ENCODE measurements at places on chromosomes 12 and 14. TPM values are rescaled to one million over a fixed set of nuclear protein-coding genes. Genes with fewer than 3 reads are reported as not detected.

GRCh38 chr12:41473441-41473840 is 285.3 kb downstream of the PDZRN4 start:
- no peak for DNase-seq

The DBX2 gene
- not detected for polyA plus RNA-seq

The KLHL33 gene
- polyA plus RNA-seq = 0.12 TPM

The PLXNC1 gene
- 3.4 TPM for polyA plus RNA-seq

The SGPP1 gene
- 10.5 TPM for polyA plus RNA-seq
